ENCODE measurements at places on chromosomes 5 and 9.

DNA sequence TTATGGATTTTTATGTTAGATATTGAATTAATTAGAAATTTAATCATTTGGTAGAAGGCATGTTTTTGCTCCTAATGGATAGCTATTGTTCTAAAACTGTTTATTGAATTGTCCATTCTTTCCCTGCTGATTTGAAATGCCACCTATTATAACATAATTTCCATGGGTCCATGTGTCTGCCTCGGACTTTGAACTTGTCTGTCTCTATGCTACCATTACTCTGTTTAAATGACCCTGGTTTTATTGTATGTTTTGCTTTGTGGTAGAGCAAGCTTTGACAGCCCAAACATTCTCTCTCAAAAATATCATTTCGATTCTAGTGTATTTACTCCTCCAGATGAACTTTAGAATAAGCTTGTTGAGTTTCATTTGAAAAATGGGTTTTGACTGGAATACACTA, 120.6 kb downstream of the ARHGEF28 start:
- DNase-seq, result no peak

GRCh38 chr9:2923766-2924379, 80.0 kb upstream of the PUM3 start:
- DNase-seq, result no peak

DNA sequence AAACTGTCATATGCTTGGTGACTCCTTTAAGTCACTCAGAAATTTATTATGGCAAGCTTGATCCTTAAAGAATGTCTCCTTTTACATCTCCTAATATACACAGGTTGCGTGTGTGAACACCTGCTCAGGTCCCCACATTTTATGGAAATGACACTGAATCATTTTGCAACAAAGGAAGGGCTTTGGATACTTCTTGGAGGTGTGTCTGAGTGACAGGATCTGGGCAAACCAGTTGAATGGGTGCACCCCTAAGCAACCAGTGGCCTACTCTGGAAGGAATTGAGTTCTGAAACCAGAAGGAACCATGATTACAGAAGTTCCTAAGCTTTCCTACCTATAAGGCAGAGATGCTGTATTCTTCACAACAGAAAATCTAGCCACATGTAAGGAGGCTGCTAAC, 483.9 kb upstream of the KLF4 start:
- no peak for DNase-seq

GRCh38 chr5:22852807-22853660, at the start of gene CDH12:
TSS of gene CDH12 (minus strand) at chr5:22853344.
- DNase-seq, result no peak

DNA sequence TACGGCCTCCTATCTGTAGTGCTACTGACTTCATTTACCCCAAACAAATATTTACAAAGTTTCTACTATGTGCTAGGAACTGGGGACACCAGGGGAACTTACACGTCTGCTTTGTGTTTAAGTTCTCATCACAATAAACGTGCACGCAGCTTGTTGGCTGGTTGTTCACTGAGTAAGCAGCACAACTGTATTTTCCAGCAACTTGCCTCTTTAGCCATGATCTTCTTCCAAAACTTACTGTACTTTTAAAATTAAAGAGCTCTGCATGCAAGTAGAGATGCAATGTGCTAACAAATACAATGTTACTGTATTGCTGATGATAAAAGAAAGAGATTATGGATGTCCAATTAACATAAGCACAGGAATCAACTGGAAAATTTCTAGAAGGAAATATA, 62.8 kb downstream of the RAPGEF1 start:
- no peak for DNase-seq
